A549 (cell line): ENCODE measurements at places on chromosomes 7 and 10. TPM values are rescaled to one million over a fixed set of nuclear protein-coding genes. Genes with fewer than 3 reads are reported as not detected.

NODAL gene
- not detected in 3 replicates for polyA plus RNA-seq

HTRA1 gene
- 31.9 to 51.5 TPM (median 50.7 TPM) in 3 replicates for polyA plus RNA-seq

DNA sequence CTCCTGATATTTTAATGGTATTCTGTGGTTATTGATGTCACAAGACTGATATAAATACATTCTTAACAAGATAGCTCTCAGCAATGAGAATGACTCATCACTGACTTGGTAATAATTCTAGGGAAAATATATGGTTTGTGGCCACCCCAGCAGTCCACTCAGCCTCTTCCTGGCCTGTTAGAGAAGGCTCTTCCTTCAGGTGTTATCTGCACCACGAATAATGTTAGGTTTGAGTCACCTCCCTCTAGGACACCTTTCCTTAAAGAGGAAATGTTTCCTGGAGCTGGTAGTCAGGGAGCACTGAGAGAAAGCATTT is 163.3 kb downstream of the SVIL start:
- DNase-seq = no peak

- DNase-seq = no peak
These were observed 93.7 kb downstream of the FZD1 start for GRCh38 chr7:91357901-91358300.

DNA sequence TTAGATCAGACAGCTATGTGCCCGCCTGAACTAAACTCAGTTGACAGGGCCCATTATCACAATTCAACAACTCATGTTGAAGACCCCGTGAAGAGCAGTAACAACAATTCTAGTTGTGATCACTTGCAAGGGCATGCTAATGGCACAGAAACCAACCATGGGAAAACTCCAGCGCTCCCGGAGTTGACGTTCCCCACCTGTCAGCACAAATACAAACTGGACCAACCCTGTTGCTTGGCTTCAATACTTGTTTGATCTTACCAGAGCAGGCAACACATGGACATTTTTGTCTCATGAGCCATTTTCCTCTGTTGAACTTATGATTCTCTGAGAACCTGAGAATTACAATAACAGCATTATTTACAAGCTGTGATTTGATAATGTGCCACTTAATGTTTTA is 119.0 kb upstream of the LANCL2 start:
- DNase-seq = no peak

FRAT1 gene
- polyA plus RNA-seq = 1.2 to 2.3 TPM (median 2.0 TPM) in 3 replicates

DNA sequence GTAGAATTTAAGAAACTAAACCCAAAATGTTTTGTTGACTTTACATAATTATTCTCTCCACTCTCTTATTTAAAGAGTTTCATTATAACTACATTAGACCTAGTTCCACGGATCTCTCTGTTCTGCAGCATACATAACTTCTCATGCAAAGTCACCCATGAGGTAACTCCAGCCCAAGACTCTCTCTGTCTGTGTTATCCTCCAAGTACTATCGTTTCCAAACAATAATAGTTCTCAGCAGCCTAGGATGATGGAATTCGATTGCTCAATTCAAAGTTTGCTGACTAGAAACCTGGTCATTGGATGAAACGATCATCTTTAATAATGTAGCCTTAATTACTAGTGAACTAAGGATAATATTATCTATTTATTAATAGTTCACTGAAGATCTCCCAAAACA is 203.1 kb upstream of the PTN start:
- DNase-seq = no peak

ZNF853 gene
- polyA plus RNA-seq = 1.6 to 2.1 TPM (median 1.8 TPM) in 3 replicates

VWDE gene
- polyA plus RNA-seq = 0.59 to 1.2 TPM (median 0.73 TPM) in 3 replicates

CCDC172 gene
- polyA plus RNA-seq = not detected in 3 replicates

GRCh38 chr7:18754766-18755165 is 259.2 kb downstream of the HDAC9 start:
- DNase-seq = no peak

DNA sequence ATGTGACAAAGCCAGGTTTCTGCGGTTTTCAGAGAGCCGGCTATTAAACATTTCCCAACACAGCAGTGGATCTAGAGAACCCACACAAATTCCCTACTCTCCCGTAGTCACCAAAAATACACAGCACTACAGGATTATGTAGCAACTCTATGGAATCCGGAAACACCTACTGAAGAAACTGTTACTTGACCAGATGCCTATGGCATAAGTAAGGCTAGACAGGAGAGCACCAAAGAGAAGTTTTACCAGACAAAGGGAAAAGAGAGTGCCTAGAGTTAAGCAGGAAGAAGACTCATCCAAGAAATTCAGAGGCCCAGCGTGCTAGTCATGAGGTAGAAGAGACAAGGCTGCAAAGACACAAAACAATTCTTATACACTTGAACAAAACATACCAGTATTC is 321.1 kb downstream of the PARD3 start:
- DNase-seq = peak; percentile 89

TBC1D12 gene
- 3.5 to 4.4 TPM (median 3.7 TPM) in 3 replicates for polyA plus RNA-seq

CFAP43 gene
- 0.16 to 0.36 TPM (median 0.31 TPM) in 3 replicates for polyA plus RNA-seq

IQUB gene
- 0.05 to 0.08 TPM (median 0.08 TPM) in 3 replicates for polyA plus RNA-seq

DNA sequence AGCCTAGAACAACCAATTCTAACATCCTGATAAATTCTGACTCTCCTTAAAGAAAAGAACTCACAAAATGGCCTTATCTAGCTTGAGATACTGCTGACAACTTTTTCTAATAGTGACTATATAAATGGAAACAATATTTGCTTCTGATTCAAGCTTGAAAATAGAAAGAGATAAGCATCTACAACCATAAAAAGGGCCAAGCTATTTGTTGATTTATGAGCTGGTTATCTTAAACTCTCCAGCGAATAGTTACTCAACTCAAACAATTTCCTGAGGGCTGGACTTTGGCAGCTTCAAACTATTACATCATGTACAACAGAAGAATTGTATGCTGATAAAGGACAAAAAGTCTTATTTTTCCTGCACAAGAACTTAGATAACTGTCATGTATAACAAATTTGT is 4.6 kb downstream of the USP54 start:
- peak; percentile 50 for DNase-seq

- no peak for DNase-seq
These were observed 229.5 kb downstream of the ARHGAP21 start for GRCh38 chr10:24494236-24494635.

PAPSS2 gene
- 29.0 to 32.9 TPM (median 32.8 TPM) in 3 replicates for polyA plus RNA-seq

- DNase-seq = no peak
These were observed 1046.9 kb downstream of the TYW1 start for GRCh38 chr7:68043546-68043945.

ACTR3C gene
- polyA plus RNA-seq = 0.43 to 0.58 TPM (median 0.54 TPM) in 3 replicates

RHOBTB1 gene
- polyA plus RNA-seq = 5.3 to 6.6 TPM (median 5.7 TPM) in 3 replicates

- DNase-seq = no peak
These were observed 684.2 kb downstream of the LRMDA start for GRCh38 chr10:76115471-76116155.

GRCh38 chr10:21832821-21833130 is 170.8 kb downstream of the DNAJC1 start:
- DNase-seq = no peak

- no peak for DNase-seq
These were observed 161.9 kb upstream of the AGK start for GRCh38 chr7:141389140-141389796.

ZNF716 gene
- not detected in 3 replicates for polyA plus RNA-seq

STEAP1B gene
- 0.22 to 0.26 TPM in 2 of 3 replicates, not detected in the other for polyA plus RNA-seq

MACROH2A2 gene
- 27.5 to 30.9 TPM (median 29.6 TPM) in 3 replicates for polyA plus RNA-seq

- DNase-seq = peak; percentile 6
These were observed 39.2 kb upstream of the OTUD1 start for GRCh38 chr10:23399701-23400144.

GRCh38 chr10:106179430-106179829 is 985.1 kb downstream of the SORCS1 start:
- no peak for DNase-seq

DNA sequence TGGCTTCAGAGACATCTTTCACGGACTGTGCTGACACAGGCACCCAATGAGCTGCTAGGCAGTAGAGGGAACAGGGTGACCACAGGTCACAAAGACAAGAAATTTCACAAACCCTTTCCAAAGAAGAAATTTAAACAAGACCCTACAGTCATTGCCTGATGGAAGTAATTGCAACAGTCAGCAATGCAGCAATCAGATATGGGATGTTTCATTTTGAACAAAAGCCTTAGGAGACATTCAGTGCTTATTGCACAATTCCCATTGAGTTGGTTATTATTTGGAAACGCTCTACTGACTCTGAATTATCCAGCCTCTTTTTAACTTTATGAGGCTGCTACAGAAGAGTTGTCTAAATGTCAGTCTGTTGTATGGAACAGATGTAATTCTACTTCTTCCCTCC is 85.5 kb downstream of the ETV1 start:
- no peak for DNase-seq

PHF14 gene
- polyA plus RNA-seq = 32.2 to 36.7 TPM (median 35.7 TPM) in 3 replicates

GRCh38 chr10:95889830-95890229 is 17.9 kb upstream of the CC2D2B start:
- DNase-seq = no peak

GRCh38 chr10:21265622-21266021 is 259.9 kb downstream of the SKIDA1 start:
- peak; percentile 51 for DNase-seq

- no peak for DNase-seq
These were observed 125.3 kb downstream of the SEC23IP start for GRCh38 chr10:120017733-120018417.

- DNase-seq = no peak
These were observed 273.0 kb upstream of the BMPER start for GRCh38 chr7:33632322-33632721.

INSYN2A gene
- polyA plus RNA-seq = 0.47 to 0.62 TPM (median 0.54 TPM) in 3 replicates

- DNase-seq = no peak
These were observed 120.9 kb downstream of the C10orf105 start for GRCh38 chr10:71598621-71599055.

GRCh38 chr10:125878957-125879835 is 1.9 kb downstream of the DHX32 start:
- DNase-seq = peak; percentile 86

GRCh38 chr10:120628197-120628596 is 171.2 kb downstream of the PLPP4 start:
- DNase-seq = no peak

DNA sequence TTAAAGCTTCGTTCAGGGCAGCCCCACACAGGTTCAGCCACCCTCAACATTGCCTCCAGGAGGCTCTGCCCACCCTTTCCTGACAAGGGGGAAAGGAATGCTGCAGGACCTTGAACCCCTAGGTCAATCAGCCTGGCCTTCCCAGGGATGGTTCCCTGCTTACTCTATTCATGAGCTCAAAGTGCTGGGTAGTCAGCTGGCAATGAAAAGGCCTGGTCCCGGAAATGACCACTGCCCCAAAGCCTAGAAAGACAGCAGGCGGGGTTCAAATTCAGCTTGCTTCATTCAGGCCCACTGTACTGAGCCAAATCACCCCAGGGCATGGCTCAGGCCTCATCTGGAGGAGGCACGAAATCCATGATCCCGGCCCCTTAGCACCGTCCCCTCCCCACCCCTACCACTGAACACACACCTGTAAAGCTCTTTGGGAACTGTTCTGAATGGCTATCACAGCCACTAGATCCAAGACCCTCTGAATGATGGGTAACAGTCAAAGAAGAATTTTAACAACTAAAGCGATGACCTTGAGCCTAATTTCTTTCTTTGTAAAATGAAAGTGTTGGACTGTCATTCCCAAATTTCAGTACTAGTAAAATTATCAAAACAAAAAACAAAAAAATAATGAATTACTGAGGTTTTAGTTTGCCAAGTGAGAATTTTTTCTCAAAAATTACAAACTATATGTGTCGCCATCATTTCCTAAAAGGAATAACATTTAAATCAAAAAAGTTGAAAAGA is 1.0 kb downstream of the URGCP start:
- DNase-seq = peak; percentile 52

PALS2 gene
- 16.2 to 19.8 TPM (median 16.4 TPM) in 3 replicates for polyA plus RNA-seq

- DNase-seq = no peak
These were observed 420.1 kb downstream of the DPP6 start for GRCh38 chr7:154472343-154472742.

GRCh38 chr7:26500749-26501352 is 209.2 kb downstream of the SNX10 start:
- DNase-seq = peak; percentile 26

EBLN1 gene
- polyA plus RNA-seq = not detected in 3 replicates

GRCh38 chr10:99709480-99710229 is 22.3 kb downstream of the COX15 start:
- DNase-seq = peak; percentile 19

DNA sequence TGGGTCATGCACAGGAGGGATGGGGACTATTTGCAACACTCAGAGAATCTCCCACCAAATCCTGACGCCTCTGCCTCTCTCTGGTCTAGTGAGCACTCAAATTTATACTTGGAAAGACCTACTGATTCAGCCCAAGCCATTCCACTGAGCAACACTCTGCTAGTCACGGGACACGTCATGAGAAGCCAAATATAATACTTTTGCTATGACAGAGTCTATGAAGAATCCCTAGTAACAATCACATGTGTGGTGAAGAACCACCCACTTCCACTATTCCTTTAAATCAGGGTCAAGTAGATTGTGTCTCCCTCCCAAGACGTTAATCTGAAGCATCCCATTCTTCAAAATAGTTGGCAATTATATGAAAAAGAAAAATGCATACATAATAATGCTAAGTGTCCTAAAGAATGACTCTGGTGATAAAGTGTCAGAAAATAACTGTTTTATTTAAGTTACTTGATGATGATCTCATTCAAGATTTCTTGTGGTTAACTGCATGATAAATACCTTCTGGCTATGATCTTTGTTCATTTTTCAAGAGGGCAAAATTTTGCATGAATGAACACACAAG is 28.5 kb downstream of the CHCHD3 start:
- peak; percentile 22 for DNase-seq

CALML5 gene
- not detected in 3 replicates for polyA plus RNA-seq

SORBS1 gene
- polyA plus RNA-seq = 0.37 to 0.73 TPM (median 0.39 TPM) in 3 replicates

GRCh38 chr7:76189276-76189675 is 12.4 kb upstream of the SRRM3 start:
- no peak for DNase-seq

GRCh38 chr7:103134836-103135554 is 13.9 kb downstream of the NAPEPLD start:
- no peak for DNase-seq

H2BK1 gene
- not detected in 3 replicates for polyA plus RNA-seq
